T-helper 2 cell (primary cell): ENCODE measurements at places on chromosomes 7 and 10.

DNA sequence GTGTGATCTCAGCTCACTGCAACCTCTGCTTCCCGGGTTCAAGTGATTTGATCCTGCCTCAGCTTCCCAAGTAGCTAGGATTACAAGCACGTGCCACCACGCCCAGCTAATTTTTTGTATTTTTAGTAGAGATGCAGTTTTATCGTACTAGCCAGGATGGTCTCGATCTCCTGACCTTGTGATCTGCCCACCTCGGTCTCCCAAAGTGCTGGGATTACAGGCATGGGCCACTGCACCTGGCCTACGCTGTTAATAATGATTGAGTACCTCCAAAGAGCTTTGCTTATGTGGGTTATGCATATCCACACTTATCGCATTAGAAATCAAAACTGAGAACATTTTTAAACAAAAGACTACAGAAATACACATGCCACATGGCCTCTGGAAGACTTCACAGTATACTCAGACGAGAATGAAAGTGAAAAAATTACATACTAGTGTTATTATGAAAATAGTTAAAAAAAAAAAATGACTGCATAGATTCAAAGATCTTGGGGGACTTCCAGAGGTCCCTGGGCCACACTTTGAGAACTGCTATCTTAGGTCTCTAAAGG is 25.4 kb downstream of the RPP38 start:
- peak; percentile 87 for DNase-seq

- no peak for DNase-seq
Measured at GRCh38 chr10:98916526-98917125, 319.0 kb downstream of the HPSE2 start.

DNA sequence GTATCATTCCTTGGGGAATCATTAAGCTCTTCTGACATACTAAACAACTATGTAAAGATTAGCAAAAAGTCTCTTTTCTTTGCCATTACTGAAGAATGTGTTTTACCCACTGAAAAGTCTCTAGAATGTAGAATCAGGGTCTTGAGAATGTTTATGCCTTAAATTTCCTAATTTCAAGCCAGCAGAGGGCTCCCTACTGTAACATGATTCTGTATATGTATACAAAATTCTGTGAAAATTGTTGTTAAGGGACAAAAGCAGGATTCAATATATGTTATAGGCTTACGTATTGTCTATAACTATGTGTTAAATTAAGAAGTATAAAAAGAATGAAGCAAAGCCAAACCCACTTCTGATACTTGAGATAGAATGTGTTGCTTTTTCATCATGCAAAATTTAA is 296.9 kb upstream of the DGKB start:
- DNase-seq, result no peak

DNA sequence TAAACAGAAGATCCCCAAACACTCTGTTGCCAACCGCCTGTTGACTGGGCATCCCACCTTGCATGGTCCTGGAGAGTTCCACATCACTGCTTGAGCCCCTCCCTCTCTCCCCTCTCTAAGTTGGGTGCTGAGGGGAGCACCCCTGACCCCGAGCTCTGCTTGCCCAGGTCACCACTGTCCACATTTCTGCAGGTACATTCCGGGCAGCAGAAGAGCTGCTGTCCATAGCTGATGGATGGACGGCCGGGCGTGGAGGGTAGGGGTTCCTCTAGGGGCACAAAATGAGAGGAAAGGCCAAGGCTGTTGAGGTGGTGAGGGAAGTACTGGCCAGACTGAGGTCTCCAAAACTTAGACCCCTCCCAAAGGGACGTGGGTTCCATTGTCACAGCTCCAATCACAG is 227.4 kb upstream of the PPP2R2D start:
- DNase-seq, result no peak

- no peak for DNase-seq
Measured at GRCh38 chr7:150385302-150385723, 6.2 kb downstream of the ZNF775 start.

DNA sequence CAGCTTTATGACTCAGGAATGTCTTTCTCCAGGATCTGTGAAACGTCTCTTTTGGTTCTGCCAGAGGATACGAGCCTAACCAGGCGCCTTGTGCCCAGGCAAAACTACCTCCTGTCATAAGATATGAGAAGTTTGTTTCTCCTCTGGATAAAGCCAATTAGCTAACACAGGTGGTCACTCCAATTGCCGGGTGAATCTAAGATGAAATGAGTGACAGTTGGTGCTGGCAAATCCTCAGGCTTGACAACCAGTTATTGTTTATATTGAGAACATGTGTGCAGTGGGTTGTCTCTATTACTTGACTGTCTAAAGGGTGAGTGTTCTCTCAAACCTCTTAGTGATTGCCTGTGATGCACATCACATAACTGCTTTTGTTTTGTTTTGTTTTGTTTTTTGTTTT is 449.1 kb downstream of the XPNPEP1 start:
- DNase-seq, result no peak

DNA sequence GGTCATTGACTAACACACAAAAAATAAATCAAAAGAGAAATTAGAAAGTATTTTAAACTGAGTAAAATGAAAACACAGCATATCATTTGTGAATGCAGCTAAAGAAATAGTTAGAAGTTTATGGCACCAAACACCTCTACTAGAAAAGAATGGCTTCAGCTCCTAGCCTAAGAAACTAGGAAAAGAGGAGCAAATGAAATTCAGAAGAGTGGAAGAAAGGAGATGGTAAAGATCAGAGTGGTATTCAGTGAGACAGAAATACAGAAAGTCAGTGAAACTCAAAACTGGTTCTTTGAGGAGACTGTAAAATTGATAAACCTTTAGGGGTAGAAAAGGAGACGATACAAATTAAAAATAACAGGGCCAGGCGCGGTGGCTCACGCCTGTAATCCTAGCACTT is 2.7 kb downstream of the EXOC6 start:
- no peak for DNase-seq

DNA sequence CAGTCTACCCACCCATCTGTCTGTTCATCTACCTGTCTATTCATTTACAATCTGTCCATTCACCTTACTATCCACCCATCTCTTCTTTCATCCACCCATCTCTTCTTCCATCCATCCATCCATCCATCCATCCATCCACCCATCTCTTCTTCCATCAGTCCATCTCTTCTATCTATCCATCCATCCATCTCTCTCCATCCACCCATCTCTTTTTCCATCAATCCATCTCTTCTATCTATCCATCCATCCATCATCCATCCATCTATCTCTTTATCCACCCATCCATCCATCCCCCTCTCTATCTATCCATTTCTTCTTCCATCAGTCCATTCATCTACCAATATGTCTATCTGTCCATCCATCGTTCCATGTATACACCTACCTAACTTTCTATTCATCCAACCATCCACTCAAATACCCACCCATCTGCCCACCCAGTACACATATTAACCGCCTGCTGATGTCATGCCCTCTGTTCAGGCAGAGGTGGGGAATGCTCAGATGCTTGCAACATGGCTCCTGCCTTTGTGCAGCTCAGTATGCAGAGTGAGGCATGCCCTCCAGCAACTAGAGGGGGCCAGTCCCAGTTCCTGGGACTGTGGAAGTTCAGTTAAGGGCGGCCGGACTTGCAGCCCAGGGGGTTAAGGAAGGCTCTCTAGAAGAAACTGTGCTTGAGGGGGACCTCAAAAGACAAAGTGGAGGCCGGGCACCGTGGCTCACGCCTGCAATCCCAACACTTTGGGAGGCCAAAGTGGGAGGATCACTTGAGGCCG is 11.3 kb upstream of the MLXIPL start:
- no peak for DNase-seq

GRCh38 chr7:20158684-20159083 is 58.5 kb downstream of the MACC1 start:
- DNase-seq, result no peak

GRCh38 chr10:70551971-70552422 is 50.5 kb downstream of the PRF1 start:
- DNase-seq, result no peak

- DNase-seq, result no peak
Measured at GRCh38 chr7:1012004-1012715, 29.2 kb downstream of the CYP2W1 start.

- no peak for DNase-seq
Measured at GRCh38 chr7:40572810-40573465, 438.1 kb downstream of the SUGCT start.

DNA sequence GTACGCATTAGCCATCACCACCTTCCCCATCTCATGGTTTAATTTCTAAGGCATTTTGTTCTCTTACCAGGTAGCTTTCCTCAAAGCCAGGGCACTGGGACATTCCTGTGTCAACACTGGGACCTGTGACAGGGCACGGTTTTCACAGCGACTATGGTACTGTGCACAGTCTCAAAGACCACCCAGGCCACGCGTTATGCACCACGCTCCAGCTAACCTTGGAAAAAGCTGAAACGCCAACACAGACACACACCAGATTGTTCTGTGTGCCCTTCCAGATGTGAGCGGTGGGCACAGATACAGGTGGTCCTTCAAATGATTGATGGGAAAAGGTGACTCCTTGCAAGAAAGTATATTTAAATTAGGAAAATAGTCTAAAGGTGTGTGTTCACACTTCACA is 337.3 kb downstream of the WDR37 start:
- no peak for DNase-seq

DNA sequence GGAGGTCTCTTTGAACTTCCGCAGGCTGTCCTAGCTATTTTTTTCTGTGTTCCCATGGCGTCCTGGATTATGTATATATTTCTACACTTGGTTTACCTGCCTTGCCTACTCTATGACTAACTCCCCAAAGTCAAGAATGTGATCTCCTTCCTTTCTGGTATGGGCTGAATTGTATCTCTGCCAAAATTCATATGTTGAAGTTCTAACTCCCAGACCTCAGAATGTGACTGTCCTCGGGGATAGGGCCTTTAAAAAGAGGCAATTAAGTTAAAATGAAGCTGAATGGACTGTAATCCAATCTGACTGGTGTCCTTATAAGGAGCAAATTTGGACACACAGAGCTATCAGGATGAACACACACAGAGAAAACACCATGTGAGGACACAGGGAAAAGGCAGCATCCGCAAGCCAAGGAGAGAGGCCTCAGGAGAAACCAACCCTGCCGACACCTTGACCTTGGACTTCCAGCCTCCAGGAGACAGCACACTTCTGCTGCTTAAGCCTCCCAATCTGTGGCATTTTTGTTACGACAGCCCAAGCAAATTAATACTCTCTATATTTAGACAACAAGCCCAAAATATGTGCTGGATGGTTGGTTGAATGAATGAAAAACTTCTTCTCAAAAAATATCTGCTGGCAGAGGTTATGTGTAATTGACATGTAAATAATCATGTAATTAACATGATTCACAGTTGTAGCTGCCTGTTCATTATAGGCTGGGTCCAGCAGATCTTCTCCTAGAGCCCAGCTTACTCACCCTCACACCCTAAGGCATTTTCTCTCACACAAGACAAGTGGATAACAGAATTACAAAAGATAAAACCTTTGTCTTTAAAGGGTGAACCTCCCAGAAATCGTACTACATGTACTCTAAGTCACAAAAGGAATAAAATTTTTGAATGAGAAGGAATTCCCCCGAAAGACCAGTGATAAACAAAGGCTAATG is 123.7 kb downstream of the CUBN start:
- no peak for DNase-seq

GRCh38 chr7:16726189-16726588 is 27.4 kb upstream of the TSPAN13 start:
- no peak for DNase-seq
